ENCODE measurements at places on chromosomes 7 and 10.

DNA sequence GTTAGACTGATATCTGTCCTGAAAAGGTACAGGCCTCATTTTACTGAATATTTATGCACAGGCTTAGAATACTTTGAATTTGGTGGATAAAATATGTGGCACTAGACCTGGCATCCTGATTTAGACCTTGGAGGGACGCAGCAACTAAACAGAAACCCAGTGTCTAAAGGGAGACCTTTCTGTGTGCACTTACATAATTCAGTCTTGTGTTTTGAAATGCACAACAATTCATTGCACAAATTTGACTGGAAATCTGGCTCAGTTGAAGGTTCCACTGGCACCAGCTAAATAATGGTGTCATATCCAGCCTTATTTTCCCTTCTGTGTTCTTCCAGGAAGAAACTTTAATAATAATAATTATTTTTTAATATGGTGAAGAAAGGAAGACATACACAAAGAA is 142.1 kb downstream of the SND1 start:
- DNase-seq: no peak

- DNase-seq: no peak
Measured at GRCh38 chr7:40447345-40447744, 312.5 kb downstream of the SUGCT start.

- DNase-seq: no peak
Measured at GRCh38 chr10:101939729-101940128, 96.1 kb upstream of the KCNIP2 start.

- no peak for DNase-seq
Measured at GRCh38 chr10:116157485-116157884, 115.5 kb downstream of the GFRA1 start.

DNA sequence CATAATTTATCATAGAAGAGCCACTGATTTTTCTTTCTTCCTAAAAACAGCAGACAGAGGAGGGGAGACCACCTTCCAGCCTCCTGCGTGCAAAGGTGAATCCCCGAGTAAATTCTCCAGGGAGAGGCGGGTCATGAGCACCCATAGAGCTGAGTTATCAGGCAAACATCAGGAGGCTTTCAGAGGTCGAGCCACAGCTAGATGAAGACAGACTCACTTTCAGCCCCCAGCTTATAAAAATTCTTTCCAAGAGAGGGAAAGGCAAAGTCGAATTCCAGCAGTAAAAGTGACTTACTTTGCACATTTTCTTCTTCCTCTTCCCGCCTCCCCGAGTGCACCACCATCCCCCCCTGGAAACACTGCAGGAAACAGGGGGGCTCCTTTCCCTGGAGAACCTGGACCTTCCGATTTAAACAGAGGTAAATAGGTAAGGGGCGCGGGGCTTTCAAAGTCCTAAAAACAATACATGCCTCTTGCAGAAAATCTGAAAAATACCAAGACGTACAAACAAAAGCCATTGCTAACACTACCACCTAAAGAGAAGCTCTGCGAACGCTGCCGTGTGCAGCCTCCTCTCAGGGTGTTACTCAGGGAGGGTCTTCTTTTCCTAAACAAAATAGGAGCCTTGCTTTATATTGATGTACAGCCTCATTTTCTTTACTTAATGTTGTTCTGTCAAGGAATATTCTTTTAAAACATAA is 163.8 kb downstream of the SVIL start:
- no peak for DNase-seq

GRCh38 chr7:150935149-150935548 is 43.0 kb downstream of the KCNH2 start:
- DNase-seq: no peak

DNA sequence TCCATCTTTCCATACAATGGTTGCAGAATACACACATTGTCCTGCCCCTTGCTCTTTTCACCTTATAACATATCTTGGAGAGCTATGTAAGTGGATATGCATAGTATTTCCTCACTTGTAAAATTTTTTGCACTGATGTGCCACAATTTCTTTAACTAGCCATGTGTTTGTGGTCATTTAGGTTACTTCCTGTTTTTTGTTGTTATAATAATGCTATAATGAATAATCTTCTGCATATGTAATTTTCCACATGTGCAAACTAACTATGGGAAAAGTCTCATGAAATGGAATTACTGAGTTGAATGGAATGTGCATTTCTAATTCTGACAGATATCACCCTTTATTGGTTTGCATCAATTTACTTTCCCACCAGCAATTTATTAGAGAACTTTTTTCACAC is 2.8 kb downstream of the TAS2R41 start:
- DNase-seq: no peak

- no peak for DNase-seq
Measured at GRCh38 chr10:62885684-62886461, 69.7 kb upstream of the EGR2 start.

- DNase-seq: no peak
Measured at GRCh38 chr7:128176696-128177095, 64.4 kb upstream of the LEP start.

- DNase-seq: no peak
Measured at GRCh38 chr10:6036861-6037321, 25.3 kb downstream of the IL2RA start.

DNA sequence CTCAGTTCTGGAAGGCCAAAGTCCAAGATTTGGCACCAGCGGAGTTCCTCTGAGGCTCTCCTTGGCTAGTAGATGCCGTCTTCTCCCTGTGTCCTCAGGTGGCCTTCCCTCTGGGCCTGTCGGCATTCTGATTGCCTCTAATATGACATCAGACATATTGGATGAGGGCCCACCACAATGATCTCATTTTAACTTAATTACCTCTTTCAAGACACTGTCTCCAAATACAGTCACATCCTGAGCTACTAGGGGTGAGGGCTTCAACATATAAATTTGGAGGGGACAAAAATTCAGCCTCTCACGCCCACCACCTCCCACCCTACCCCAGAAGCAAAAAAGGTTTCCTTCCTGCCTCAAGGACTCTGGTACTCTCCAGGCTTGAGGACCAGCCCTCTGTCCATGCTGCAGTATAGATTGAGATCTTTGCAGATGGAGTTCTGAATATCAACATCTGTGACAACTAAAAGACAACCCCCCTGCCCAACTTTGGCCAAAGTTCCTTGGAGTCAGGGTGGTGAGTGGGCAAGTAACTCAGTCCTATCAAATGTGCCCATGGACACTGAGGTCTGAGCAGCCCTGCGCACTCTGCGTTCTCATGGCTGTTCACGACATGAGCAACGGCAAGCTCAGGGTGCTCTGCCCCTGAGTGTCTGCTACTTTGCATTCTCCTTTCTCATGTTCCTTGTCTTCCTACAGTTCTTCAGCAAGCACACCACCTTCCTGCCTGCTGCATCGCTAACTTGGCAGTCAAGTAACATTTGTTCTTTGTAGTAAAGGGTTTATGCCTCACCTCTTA is 11.5 kb downstream of the TMEM176B start:
- DNase-seq: no peak

GRCh38 chr10:102401735-102402511 is 6.4 kb downstream of the NFKB2 start:
- no peak for DNase-seq

GRCh38 chr7:85462671-85463070 is 275.8 kb upstream of the SEMA3D start:
- no peak for DNase-seq

DNA sequence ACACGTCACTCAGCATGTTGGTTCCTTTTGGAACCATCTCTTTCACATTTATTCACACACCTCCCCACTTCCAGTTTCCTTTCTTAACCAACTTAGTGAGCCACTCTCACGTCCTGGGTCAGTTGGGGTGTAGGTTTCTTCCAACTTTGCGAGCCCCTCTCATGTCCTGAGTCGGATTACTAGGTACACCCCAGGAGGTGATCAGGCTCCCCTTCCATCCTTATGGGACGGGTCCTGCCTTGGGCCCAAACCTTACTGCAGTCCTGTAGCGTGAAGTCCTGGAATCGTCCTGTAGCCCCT is 7.7 kb downstream of the ERV3-1 start:
- no peak for DNase-seq

DNA sequence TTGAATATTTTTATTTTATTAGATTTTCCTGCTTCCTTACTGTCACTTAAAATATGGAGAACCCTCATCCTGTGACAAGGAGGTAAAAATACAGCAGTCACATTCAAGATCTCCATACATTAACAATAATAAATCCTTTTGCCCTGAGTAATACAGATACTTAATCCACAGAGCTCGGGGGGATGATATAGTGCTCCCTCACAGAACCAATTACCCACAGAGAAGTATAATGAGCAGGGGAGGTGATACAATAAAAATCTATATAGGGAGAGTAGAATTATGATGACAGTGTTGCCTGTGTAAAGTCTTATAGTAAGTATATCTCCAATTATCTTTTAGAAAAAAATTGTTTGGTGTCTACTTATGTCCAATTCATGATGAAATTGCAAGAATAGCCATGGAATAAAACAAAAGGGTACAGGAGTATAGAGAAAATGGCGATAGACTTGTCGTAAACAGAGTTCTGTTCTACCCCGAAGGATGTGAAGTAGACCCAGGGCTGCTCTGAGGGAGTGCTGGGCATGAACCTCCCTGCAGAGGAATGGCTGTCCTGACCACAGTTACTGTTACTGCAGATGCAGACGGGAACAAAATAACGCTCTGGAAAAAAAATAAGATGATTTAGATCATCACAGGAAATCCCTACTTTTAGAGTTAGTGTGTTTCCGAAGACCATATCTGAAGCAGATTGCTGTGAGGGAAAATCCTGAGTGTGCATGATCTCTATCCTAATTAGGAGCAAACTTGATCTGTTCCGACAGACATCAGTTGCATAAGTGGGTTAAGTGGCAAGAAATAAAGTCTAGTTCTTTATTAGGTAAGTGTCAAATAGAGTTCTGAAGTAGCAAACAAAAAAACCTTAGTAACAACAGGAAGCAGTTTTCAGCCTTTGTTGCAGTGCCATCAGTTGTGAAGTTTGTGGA is 123.7 kb downstream of the KAT6B start:
- DNase-seq: no peak

DNA sequence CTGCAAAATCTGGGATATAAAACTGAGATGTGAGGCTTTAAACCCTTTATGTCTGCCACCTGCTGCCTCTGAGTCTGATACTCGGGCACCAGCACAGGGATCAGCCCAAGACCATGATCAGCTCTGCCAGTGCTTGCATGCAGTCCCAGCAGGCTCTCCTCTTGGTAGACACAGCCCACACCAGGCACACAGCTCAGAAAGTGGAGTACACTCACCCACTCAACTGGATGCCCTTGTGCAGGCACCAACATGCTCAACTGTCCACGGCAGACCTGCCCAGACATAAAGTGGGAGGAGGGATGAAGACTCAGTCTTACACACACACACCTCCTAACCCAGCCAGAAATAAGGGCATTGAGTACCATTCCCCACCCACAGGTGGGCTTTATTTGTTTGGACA is 18.2 kb upstream of the MYH16 start:
- no peak for DNase-seq

DNA sequence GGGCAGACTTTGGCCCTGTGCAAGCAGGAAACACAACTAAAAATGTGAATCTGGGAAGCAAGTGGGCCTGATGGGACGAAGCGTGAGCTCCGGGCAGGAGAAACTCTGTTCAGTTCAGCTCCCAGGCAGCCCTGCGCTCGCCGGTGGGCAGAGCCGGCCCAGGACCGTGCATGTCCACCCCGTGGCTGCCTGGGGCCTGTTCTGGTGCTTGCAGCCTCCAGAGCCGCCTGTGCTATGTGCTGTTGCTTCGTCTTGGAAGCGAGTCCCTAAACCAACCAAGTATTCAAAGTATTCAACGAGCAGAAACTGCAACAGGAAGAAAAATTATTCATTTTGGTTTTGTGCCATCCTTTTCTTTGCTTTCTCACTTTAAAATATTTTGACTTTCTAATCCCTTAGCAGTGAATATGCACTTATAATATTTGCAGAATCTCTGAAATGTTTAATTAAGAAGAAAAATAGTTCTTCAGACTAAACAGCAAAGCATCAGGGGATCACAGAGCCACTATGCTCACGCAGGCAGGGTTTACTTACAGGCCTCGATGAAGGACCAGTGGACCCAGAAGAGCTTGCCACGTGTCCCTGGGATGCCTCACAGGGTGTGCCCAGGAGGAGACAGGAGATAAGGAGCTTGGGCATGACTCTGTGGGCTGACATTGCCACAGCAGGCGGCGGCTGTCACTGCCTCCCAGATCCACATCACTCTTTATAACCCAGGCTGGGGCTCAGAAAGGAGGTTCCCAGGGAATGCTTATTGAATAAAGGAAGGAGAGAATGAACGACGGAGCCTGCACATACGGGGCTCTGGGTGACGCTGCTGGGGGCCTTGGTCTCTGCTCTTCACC is 45.6 kb downstream of the VIPR2 start:
- DNase-seq: no peak

DNA sequence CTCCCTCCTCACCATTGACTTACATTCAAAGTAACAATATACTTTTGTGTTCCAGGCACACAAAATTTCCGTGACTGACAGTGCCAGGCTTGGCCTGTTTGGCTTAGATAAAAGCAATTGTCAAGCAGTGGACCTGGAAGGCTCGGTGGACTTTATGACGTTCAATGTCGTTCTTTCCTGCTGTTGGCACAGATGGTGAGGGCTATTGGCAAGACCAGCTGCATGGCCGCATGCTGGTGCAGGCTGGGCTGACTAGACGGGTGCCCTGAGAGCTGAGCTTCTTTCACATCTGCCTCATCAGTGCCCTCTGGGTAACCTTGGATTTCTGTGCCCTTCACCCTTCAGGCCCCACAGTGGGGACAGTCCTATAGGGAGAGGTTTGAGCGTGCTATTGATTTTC is 45.2 kb downstream of the WIPF3 start:
- no peak for DNase-seq

DNA sequence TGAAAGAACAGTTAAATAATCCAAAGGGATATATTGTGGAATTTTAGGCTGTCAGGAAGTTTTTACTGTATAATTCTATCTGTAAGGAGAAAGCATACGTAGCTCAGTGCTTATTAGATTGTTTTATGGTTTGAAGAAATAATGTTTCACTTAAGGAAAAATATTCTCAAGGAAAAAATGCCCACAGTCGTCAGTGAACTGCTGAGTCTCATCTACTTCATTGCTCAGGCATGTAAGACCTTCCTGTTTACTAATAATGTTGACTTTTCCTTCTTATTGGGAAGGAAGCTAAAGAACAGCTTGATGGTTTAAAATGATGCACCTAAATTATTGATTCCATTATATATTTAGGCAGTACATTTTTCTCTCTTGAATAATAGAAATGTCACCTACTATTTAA is 304.2 kb downstream of the SDK1 start:
- no peak for DNase-seq

Measured in stimulated activated CD8-positive, alpha-beta memory T cell treated with anti-CD3 and anti-CD28 coated beads, Interleukin-4, amount 100 ng/mL, for 4 hours (primary cell).